Activated CD4-positive, alpha-beta T cell treated with anti-CD3 and anti-CD28 coated beads, Interleukin-2, amount 50 U/mL, for 24 hours (primary cell): ENCODE measurements at places on chromosomes 3 and 15.

- DNase-seq: no peak
These were observed 11.8 kb upstream of the CSTA start for GRCh38 chr3:122313281-122313680.

DNA sequence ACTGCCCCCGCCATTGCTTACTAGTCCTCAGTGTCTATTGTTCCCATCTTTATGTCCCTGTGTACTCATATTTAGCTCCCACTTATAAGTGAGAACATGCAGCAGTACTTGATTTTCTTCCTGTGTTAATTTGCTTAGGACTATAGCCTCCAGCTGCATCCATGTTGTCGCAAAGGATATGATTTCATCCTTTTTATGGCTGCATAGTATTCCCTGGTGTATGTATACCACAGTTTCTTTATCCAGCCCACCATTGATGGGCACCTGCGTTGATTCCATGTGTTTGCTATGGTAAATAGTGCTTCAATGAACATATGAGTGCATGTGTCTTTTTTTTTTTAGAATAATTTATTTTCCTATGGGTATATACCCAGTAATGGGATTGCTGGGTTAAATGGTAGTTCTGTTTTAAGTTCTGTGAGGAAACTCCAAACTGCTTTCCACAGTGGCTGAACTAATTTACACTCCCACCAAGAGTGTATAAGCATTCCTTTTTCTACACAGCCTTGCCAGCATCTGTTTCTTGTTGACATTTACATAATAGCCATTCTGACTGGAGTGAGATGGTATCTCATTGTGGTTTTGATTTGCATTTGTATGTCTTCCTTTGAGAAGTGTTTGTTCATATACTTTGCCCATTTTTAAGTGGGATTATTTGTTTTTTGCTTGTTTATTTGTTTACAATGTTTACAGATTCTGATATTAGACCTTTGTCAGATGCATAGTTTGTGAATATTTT lies 53.7 kb downstream of the GALK2 start:
- DNase-seq: no peak

- no peak for DNase-seq
These were observed 444.7 kb downstream of the MAGI1 start for GRCh38 chr3:65593780-65594752.

GRCh38 chr15:98433856-98434255 lies 214.5 kb upstream of the IGF1R start:
- no peak for DNase-seq

DNA sequence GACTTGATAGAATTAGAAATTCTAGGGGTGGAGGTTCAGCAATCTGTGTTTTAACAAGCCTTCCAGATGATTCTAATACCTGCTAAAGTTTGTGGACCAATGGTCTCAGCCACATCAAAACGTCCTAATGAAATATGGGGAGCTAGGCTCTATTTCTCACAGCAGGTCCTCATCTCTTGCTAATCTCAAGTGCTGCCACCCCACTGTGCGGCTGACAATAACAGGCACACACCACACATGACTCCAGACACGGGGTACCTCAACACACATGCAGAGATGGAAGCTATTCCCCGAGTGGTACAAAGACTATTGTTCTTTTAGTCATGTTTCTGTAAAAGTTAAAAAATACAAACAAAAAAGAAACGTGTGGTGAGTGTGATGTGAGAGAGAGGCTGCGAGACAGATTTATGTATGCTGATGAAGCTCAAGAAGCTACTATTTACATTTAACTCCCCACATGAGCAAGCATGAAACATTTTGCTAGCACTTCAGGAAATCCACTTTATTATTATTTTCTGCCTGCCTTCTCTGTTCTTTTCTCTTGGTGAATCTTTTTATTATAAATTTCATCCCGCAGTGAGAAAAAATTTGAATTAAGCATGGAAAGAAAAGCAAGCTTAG lies 405.6 kb downstream of the MAGI1 start:
- no peak for DNase-seq

- no peak for DNase-seq
These were observed 19.3 kb upstream of the SLTM start for GRCh38 chr15:58952751-58953150.

GRCh38 chr15:89282631-89283030 lies 38.9 kb downstream of the FANCI start:
- no peak for DNase-seq

DNA sequence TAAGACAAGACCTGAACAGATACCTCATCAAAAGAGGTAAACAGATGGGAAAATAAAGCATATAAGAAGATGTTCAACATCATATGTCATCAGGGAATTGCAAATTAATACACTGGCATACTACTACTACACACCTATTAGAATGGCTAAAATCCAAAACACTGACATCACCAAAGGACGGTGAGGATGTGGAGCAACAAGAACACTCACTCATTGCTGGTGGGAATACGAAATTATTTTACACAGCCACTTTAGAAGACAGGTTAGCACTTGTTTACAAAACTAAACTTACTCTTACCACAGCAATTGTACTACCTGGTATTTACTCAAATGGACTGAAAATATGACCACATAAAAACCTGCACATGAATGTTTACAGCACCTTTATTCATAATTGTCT lies 119.6 kb downstream of the GSK3B start:
- DNase-seq: no peak
